Astrocyte (in vitro differentiated cells and primary cell): ENCODE measurements at places on chromosomes 2 and 18. TPM values are rescaled to one million over a fixed set of nuclear protein-coding genes. Genes with fewer than 3 reads are reported as not detected.

GRCh38 chr18:29034113-29034856 is 857.4 kb upstream of the CDH2 start:
- peak; percentile 15 for DNase-seq

RAB31 gene
- 88.7 and 100 TPM in 2 replicates for total RNA-seq

DNA sequence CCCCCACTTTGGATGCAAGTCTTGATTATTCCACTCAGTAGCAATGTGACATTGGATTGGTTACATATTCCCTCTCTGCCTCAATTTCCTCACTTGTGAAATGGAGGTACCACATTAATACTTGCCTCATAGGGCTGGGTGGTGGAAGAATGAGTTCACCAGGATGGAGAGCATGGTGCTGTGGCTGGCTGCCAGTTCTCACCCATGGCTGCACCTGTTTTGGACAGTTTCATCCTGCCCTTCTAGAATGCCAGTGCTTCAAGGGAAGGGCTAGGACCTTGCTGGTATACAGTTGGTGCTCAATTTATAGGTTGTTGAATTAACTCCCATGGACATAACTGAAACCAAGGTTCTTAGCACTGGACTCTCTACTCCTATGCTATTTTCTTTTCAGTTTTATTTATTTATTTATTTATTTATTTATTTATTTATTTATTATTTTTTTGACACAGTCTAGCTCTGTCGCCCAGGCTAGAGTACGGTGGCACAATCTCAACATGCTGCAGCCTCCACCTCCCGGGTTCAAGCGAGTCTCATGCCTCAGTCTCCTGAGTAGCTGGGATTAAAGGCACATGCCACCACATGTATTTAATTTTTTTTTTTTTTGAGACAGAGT is 5.3 kb upstream of the SH3RF3 start:
- DNase-seq: no peak

DNA sequence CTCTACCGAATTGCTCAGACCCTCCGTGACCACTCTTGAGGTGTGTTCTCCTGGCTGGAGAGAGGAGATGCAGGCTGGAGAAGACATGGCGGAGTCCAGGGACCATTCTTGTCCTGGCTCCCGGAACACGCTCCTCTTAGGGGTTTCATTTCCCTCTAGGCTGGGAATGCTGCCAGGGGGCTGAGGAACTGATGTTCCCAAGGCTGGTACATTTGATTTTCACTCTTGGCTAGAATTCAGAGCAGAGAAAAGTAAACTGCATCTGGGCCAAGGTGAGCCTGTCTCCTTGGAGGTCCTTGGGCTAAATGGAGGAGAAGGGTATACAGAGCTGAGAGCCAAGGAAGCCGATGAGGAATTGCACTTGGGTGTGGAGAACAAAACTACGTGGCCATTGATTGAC is 28.2 kb upstream of the LBH start:
- DNase-seq: no peak

PKDCC gene
- total RNA-seq: 6.9 and 9.7 TPM in 2 replicates
